ENCODE measurements at places on chromosomes 4 and X.
A peak's percentile ranks its signal among the peaks of the same experiment; 100 is the strongest.

GRCh38 chrX:10395179-10395578 lies 225.2 kb downstream of the MID1 start:
- DNase-seq: no peak

DNA sequence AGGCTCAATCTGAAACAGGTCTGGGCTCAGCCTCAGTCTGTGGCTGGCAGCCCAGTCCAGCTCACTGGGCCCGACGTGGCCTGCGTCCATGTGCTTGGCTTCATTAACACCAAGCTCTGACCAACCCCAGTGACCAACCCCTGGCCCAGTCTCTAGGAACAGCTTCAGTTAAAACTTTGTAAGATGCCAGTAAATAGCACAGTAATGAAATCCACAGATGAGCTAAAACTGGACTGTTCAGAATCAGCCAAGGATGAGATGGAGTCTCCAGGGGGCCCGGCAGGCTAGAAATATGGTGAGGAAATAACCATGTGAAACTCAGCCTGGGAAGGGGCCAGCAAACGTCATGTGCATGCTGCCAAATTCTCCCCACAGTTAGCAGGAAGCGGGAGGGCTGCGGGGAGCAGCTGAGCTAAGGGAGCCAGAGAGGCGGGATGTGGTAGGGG lies 37.1 kb upstream of the XPNPEP2 start:
- no peak for DNase-seq

DNA sequence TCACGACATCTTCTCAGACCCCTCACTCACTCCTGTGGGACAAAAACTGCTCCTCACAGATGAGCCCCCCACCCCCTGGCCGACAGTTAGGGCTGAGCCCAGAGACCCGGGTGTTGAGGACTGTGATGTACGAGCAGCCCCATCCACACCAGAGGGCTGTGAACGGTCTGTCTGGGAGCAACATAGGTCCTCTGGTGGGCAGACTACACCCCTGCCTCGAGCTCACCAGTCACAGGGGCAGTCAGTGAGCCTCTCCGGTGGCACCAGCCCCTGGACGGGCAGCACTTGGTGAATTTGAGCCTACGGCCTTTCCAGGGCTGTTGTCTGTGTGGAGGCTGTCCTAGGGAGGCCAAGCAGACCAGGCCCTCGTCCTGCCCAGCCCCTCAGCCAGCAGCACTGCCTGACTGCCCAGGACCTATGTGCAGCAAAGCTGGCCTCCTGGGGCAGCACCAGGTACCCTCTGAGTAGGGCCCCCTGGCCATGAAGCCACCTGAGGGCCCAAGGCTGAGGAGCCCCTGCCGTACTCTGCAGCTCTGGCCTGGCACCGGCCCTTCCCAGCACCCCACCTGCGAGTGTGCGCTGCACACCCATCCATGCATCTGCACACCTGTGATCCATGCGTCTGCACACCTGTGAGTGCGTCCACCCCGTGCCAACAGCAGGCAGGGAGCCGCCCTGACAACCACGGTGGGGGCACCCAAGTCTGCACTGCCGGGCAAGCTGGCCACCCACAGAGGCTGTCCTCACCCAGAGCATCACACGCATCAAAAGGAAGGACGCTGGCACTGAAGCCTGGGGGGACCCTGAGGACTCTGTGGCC lies 111.6 kb upstream of the NKX1-1 start:
- DNase-seq: no peak

DNA sequence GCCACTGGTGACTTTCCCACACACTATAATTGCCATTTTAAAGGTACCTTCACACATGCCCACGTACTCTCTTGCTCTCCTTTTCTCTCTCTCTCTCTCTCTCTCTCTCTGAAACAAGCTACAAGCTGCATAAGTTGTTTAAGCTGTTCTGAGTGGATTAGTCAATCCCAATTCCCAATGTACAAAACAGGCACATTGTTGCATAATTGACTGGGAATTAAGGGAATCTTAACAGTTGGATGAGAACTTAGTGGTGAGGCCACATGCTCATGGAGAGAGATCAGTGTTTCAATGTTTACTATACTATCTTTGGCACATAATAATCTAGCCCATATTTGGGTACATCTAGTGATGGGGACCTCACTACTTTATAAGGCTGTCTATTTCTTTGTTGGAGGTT lies 123.3 kb downstream of the ARHGEF9 start:
- no peak for DNase-seq

DNA sequence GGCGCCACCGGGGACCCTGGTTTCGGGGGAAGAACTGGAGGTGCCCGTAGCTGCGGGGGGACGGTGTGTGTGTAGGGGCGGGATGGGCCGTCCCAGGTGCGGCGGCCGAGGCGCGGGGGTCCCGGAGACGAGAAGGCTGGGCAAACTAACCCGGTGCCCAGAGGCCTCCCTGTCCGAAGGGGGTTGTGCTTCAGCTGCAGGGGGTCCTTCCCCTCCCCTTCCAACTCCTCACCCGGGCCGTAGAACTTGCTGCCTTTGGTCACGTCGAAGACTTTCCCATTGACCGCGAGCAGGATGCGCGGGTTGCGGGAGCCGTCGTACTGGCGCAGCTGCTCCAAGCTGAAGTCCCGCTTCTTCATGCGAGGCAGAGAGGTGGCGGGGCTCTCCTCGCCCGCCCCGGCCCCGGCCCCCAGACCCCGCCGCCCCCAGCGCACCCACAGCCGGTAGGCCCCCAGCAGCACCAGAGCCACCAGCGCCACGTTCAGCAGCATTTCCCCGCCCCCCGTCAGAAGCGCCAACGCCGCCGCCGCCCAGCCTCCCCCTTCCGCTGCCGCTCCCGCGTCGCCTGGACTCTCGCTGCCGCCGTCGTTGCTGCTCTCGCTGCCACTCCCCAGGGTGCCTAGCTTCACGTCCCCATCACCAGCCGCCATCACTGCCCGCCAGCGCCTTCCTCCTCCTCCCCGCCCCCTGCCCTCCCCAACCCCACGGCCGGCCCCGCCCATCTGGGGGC lies at the start of gene PGRMC2:
PGRMC2 (minus strand) TSS at position 673 of the 730 bp plus-strand sequence; CDS start at position 650, 23 bp downstream.
- DNase-seq: no peak

DNA sequence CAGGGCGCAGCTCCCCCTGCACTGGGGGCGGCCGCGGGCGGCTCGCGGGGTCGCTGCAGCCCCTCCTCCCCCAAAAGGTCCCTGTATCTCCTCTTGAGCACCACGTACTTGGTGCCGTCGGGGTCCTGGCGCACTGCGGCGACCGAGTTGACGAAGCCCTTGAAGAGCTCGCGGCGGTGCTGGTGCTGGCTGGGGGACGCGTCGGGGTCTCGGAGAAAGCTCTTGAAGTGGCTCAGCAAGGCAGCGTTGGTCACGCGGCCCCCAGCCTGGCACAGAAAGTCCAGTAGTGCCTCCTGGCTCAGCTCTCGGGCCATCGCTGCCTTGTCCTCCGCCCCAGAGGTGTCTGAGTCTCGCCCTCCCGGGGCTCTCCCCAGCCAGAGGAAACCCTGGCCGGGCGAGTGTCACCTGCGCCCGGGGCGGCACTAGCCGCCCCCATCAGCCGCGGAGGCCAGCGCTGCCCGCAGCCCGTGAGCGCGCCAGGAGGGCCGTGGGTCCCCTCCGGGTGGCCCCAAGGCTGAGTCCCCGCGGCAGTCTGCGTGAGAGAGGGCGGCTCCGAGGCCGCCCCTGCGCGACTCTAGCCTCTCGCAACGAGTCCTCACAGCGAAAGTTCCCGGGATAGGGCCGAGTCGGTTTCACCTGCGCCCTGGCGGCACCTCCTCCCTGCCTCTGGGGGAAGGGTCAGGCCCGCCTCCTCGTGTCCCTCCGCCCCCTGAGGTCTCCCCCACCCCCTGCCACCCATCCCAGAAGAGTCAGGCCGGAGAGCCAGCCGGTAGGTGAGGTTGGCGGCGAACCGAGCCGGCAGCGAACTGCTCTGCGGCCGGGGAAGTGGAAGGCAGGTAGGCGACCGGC lies at the start of gene SOWAHB:
SOWAHB (minus strand) TSS at position 609 of the 849 bp plus-strand sequence; CDS start at position 314, 295 bp downstream.
- DNase-seq: no peak

DNA sequence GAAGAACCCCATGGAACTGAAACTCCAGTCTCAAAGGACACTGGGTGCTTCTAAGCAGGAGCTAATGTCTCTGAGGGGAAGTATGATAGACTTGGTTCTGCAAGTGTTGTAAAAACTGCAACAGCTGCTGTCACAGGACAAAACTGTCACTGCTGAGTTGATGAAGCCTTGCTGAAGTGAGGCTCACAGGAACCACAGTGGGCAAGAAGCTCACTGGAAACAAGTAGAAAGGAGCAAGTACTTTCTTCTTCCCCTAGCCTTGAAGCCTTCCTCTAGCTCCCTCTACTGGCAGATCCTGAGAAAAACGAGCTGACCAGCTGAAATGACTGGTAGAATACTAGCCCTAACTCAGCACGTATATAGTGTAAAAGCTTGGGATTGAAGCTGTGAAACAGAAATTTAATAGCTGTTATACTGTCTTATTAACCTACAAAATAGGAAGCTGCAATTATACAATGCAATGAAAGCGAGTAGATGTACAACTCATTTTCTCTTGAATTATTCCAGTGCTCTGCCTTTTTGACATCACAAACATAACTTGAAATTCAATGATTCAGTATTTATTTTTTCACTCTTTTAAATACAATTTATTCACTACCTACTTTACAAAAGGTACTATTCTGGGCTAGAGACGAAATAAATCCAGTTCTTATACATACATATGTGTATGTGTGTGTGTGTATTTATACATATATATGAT lies 91.4 kb downstream of the GABRB1 start:
- peak; percentile 63 for DNase-seq

- DNase-seq: peak; percentile 55
These were observed 9.5 kb downstream of the AMBN start for GRCh38 chr4:70601422-70602039.

GRCh38 chr4:128866691-128867090 lies 57.2 kb downstream of the JADE1 start:
- no peak for DNase-seq

DNA sequence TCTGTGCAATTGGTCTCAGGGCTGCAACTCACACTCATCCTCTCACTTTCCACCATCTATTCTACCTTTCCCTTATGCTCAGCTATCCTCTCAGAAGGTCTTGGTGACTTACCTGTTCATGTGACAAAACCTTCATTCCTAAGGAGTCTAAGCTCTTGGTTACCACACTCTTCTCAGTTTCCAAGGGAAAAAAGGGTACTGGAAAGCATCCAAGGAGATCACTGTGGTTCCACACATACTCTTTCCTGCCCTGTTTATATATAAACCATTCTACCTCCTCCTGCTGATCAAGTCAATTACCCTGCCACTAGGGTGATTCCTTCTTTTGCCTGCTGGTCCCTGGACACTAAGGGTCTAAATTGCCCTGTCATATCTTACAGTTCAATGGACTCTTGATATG lies 57.2 kb upstream of the MAML3 start:
- no peak for DNase-seq

DNA sequence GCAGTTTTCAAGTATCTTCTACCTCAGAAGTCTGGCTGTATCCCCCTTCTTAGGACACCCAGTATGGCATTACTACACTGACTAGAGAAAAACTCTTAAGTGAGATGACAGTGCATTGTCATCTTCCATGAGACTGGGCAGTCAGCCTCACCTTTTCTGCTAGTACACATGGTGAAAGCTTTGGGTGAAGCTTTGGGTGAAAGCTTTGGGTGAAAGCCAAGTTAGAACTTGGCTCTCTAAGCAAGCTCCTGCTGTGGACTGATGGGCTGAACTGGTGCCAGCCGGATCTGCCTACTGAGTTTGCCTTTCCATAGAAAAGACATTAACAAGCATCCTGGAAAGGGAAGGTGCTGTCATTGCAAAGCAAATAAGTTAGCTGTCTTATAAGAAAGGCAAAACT lies 8.8 kb downstream of the EPHA5 start:
- peak; percentile 80 for DNase-seq

- no peak for DNase-seq
These were observed 483.7 kb upstream of the INTU start for GRCh38 chr4:127149086-127149485.

DNA sequence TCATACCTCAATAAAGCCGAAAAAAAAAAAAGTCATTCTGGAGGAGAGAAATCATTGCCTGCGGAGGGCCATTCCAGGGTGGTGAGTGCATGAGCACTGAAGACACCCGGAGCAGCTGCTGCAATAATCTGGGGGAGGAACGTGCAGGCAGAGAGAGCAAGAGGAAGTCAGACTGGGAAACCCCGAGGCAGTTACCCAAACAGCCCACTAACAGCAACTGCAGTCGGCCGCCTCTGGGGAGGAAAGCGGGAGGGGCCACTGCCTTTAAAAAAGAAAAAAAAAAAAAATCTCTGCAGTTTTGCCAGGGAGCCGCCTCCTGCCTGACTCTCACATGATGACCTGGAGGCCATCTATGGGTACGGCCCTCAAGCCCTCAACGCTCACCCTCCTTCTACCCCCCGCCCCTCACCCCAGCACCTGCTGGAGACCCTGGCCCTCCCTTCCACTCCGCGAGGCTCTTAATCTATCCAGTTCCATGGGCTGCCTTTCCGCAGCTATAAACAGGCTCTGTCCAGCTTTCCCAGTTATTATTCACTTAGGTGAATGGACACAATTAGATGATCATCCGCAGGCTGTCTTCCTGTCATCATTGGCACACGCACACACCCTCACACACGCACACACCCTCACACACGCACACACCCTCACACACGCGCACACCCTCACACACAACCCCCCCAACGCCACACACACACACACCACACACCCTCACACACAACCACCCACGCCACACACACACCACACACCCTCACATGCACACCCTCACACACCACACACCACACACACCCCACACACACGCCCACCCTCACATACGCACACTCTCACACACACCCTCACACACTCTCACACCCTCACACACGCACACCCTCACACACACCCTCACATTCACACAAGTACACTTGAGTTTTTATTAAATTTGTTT lies 3.4 kb upstream of the AVPR2 start:
- DNase-seq: peak; percentile 47

GRCh38 chr4:52015366-52015765 lies 4.8 kb downstream of the LRRC66 start:
- peak; percentile 6 for DNase-seq

DNA sequence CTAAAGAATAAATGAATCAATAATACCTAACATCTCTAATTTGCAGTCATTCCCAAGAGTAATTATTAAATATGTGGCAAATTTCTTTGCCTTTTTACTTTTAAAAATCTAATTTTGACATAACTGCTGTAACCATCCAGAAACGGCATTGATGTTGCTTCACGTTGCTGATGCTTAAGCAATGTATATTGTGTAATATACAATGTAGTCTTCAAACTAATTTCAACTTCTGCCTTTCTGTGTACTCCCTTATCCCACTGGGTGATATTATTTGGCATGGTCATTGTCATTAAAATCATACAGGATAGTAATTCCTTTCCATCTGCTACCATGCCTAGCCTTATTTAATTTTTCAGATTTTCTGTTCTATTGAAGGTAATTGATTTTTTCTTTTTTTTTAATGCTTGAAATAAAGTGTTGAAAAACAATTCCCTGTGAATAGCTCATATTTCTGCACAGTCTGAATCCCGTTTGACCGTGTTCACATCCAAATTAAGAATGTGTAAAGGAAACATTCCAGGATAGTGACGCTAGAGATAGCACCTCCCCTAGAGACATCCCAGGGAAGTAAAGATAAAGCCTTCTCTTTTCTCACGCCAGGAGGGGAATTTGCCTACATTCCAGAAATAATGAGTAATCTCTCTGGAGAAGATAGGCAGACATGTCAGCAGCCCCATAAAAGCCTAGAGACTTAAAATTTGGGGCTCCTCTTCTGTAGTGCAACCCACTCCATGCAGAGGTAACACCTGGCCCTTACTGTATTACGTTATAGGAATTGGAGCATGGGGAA lies 8.6 kb downstream of the FAM200B start:
- no peak for DNase-seq
